ENCODE measurements at places on chromosomes 3 and 15.

DNA sequence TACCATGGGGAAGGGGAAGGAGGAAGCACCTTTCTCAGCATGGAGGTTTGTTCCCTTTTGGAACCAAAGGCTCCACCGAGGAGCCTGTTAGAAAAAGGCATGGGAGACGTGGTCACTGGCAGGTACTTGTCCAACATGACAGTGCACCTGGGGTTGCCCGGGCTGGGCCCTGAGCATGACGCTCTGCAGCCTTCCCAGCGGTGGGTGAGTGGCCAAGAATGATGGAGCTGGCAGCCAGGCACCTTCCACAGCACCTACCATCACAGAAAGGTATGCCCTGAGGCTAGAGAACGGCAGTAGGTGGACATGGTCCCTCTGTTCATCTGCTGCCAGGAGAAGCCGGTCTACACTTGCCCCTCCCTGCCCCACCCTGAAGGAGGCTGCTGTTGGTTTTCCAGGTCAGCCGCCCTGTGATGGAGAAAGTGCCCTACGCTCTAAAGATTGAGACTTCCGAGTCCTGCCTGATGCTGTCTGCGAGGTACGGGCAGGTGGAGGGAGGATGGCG, 29.0 kb upstream of the NR2C2 start:
- DNase-seq, result no peak

DNA sequence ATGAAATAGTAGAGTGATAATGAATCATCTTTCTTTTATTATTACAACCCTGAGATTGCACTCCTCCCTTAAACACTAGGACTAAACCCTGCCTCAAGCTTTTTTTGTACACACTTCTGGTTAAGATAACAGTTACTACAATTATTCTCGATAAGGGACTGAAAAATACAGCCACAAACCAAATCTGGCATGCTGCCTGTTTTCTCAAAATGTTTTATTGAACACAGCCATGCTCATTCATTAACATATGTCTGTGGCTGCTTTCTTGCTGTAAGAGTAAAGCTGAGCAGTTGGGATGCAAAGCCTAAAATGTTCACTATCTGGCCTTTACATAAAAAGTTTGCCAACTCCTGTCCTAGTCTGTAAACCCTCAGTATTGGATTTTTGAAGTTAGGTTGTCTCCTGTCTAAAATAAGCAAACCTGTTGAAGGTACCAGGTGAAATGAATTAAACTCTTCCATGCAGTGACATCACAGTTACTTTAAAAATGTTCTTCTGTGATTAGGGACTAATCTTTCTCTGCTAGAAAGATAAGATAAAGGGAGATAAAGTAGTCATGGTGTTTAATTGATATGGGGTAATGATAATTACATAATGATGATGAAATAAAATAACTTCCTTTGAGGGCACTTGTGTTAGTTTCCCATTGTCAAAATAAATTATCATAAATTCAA, 218.2 kb downstream of the STXBP5L start:
- DNase-seq, result no peak

DNA sequence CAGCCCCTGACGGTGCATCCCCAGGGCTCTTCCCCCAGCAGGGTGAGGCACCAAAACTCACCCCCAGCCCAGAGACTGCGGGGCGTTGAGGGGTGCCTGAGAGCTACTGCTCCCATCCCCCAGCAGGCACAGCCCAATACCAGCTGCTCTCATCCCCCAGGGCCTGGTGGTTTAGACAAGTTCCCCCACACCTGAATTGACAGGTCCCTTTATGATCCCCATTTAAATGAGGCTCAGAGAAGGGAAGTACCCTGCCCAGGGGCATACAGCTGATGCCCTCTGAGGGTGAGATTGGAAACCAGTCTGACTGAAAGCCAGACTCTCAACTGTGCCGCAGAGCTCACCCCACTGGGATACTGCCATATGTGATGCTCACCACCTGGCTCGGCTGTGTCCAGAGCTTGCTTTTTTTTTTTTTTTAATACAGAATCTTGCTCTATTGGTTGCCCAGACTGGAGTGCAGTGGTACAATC, 20.1 kb downstream of the DUSP7 start:
- no peak for DNase-seq

DNA sequence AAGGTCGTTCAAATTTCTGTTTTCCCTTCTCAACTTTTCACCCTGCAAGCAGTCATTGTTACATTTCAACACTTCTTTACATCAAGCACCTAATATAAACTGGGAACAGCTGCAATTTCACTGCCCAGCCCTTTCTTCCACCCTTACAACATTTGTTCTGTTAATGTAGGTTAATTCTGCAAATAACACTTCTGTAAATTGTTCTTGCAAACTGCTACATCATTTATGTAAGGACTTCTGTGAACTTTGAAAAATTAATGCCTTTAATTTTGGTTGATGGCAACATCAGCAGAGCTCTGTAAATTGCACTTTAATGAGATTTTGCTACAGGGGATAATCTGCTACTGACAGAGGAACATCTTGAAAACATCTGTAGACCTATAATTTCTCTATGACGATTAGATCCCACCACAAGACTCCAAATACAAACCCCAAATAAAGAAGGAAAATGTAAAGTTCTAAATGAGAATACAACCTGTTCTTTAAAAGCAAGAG, 93.5 kb downstream of the ZIC4 start:
- DNase-seq, result no peak

DNA sequence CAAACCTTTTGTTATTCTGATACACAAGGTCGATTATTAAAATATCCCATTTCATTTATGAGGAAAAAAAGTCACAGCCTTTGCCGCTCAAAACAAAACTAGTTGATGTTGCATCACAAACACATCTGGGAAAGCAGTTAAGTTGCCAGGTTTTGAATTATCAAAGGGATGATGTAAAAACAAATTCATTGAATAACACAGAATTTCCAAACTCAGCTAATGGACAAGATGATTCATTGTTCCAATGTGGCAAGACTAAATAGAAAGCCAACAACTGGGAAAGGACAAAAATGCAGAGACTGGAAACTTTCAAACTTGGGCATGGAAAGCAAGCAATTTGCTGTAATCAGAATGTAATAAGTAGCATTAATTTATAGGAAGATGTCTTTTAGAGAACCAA, 610.0 kb upstream of the ZNF385D start:
- no peak for DNase-seq

DNA sequence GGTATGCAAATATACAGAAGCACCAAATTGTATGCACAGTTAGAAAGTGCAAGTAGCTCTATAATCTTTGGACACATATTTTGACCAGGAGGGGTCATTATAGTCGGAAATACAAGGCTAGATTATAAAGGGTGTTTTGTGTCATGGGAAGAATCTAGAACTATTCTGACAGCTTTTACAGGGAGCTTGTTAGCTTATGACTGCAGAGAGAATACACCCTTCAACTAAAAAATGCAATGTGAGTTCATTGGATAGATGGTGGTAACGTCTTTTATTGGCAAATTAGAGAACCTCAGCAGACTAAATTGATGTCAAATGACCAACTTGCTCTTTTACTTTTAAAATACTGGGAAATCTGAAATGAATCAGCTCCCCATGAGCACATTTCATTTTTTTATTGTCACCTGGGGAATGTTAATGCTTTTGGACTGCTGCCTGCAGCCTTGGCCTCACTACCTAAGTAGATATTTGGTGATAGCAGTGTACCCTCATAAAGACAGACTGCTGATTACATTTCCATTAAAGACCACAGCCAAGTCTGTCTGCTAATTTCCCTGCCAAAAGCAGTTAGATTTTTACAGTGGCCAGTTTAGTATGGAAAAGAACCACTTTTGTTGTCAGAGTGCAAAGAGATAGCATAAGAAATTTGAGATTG, 515.9 kb upstream of the DPPA4 start:
- DNase-seq, result no peak

- no peak for DNase-seq
These were observed 74.0 kb upstream of the ETV5 start for GRCh38 chr3:186182850-186183249.

GRCh38 chr3:16174976-16175901, 759 bp downstream of the GALNT15 start:
- DNase-seq, result peak; percentile 26
